ENCODE measurements at places on chromosomes 6 and 20.

DNA sequence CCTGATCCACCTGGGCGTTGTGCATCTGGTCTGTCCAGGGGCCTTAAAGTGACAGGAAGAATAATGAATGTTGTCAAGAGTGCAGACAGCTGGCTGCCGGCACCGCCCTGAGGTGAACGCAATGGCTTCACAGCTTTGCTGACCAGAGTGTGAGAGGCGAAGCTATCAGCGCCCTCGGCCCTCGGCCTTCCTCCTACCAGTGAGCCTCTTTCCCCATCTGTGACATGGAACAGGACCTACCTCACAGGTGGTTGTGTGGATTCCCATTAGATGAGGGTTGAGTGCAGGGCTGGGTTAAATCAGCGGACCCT is 54.8 kb downstream of the CTCFL start:
- no peak for DNase-seq

- no peak for DNase-seq
Measured at GRCh38 chr20:2304180-2304579, 8.4 kb downstream of the TGM3 start.

GRCh38 chr20:31869673-31869941 is 720 bp downstream of the DUSP15 start:
- DNase-seq, result no peak

DNA sequence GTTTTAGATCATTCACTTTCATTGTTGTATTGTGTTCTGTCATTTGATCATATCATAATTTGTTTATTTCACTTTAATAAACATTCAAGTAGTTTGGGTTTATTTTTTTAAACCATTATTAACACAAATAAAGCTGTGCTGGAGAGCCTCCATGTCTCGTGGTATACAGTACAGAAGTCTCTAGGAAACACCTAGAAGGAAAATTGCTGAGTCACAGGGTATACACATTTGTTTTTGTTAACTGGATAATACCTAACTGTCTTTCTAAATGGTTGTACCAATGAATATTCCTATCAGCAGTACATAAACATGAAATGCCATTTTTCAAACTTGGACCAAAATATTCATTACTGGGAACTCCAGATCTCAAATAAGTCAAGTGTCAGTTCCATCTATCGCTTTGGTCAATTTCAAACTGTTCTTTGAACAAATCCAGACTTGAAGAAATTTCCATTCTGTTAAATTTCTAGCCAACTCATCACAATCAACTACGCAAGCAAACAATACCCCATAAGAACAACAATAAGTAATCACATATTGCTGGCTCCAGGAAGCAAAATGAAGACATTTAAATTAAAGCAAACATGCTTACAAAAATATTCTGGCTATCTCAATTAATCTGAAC is 138.1 kb downstream of the ATXN1 start:
- no peak for DNase-seq

DNA sequence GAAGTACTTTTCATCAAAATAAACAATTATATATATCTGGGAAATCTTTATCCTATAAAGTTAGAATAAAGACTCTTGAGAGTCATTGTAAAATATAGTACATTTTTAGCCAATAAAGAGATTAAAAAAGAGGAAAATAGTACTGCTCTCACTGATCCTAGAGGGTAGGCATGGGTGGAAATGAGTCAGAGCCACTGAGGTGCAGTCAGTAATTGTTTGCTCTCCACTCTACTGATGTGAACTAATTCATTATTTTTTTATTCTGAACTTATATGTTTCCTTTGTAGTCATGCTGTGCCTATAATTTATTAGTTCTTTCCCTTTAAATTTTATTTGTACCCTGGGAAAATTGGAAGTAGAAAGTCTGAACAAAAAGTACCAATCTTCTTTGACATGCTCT is 1359.4 kb upstream of the GJE1 start:
- no peak for DNase-seq

DNA sequence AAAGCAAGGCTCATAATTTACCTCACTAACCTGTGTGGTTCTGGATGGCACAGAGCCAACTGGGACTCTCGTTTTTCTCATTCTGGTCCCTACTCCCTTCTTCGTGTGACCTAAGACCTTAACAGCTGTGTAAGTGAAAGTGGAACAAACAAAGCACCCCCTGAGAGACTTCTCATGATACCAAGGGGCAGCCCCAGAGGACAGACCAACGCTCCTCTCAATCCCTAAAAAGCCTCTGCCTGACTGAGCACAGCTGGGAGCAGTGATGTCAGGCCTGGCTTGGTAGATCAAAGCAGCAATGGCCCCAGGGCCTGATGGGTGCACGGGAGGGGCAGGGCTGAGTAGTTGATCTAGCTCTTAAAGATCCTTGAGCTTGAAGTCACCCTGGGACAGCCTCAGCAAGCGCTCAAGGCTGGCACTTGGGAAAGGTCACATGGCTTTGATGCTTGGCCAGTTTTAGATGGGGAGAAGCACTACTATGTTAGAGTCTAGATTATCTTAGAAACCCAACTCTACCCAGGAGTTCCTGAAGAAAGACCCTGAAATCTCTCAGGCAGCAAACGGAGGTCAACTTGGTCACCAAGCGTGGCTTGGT is 16.2 kb upstream of the TGM2 start:
- no peak for DNase-seq

- DNase-seq, result no peak
Measured at GRCh38 chr20:9036593-9036992, 32.3 kb upstream of the PLCB4 start.
